ENCODE measurements at places on chromosomes 16 and 17.
A peak's percentile ranks its signal among the peaks of the same experiment; 100 is the strongest.

DNA sequence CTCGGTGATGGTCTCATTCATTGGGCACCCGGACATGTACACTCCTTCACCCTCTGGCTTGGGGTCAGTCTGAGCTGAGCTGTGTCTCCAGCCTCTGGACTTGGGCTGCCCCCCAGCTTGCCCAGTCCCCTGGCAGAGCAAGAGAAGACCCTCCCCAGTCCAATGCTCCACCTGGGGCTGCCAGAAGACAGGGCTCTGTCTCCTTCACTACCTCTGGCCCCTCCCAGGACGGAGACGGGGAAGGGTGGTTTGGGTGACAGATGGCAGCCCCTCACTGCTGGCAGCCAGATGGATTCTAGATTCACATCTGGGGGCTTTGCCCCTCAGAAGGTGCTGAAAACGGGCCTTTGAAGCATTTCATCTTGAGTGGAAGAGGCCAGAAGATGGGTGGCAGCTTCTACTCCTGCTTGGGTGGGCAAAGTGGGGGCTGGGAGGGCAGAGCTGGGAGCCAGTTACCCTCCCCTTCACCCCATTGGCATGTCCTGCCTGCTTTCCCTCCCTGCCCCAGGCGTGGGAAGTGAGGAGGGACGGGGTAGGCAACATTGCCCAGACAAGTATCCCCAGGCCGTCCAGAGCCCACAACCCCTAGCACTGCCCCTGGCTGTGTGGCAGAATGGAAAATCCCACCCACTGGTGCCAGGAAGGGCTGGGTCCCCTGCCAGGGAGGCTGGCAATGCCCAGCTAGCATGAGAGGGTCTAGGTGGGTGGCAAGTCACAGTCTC lies 13.9 kb downstream of the NGFR start:
- no peak for DNase-seq

GRCh38 chr16:89511374-89511773 lies 3.2 kb downstream of the SPG7 start:
- no peak for DNase-seq

DNA sequence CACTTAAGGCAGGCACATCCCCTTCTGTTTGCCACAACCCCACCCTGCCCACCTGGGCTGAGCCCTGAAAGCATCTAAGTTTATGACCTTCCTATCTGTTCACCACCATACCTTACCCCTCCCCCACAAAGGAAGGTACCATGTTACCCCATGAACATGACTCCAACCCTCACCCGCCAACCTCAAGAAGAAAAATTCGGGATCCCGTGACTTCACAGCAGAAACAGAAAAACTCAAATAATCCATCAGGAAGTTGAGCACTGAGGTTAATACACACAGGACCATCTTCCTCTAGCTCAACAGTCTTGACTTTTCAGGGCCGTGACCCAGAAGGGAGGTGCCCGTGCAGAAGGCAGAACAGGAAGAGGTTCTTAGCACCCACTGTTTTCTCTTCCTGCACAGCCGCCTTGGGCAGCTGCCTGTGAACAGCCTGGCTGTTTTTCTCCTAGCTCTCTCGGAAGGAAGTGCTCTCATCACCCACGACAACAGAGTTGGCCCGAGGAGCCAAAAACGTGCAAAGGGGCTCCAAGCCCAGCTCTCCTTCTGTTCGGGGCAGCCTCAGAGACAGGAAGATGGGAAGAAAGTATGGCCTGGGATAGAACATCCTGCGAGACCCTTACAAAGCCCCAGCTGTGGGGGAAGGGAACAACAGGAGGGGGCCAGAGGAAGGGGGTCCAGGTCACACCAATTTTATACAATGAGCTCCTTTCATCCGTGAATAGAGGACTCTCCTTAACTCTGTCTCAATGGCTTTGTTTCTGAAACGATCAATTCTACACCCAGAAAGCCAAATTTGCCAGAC lies 101.1 kb downstream of the XYLT1 start:
- peak; percentile 75 for DNase-seq

DNA sequence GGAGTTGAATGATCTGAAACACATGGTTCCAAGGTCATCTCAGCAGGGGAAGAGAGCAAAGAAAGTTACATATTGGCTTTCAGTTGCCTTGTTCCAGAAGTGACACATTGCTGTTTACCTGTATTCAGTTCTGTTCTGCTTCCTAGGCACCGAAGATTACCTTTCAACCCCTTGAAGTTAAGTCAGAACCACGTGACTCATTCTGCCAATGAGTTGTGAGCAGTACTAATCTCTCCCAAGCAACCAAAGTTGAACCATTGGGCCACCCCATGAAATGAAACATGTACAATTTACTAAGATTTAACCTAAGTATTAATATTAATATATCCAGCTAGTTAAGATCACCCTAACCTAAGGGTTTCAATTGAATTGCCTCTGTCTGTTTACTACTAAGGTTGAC lies 439.2 kb upstream of the MAF start:
- DNase-seq, result no peak

DNA sequence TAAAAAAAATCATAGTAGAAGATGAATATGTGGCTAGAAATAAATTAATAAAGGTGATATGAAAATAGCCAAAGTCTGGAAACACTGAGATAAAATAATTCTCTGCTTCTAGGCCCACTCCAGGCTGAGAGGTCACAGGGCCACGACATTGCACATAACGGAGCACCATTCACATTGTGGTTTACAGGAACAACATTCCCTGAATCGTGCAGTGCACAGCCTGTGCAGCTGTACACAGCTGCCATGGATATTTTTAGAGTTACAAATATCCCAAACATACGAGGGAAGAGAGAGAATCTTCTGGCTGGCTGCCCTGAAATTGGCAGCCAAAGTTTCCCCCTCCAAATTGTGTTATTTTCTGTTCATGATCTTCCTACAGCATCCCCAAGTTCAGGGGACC lies 68.8 kb downstream of the GSG1L start:
- DNase-seq, result no peak

GRCh38 chr17:1975573-1975972 lies 49.6 kb downstream of the RTN4RL1 start:
- no peak for DNase-seq

GRCh38 chr16:53901408-53901807 lies 197.5 kb downstream of the FTO start:
- no peak for DNase-seq

DNA sequence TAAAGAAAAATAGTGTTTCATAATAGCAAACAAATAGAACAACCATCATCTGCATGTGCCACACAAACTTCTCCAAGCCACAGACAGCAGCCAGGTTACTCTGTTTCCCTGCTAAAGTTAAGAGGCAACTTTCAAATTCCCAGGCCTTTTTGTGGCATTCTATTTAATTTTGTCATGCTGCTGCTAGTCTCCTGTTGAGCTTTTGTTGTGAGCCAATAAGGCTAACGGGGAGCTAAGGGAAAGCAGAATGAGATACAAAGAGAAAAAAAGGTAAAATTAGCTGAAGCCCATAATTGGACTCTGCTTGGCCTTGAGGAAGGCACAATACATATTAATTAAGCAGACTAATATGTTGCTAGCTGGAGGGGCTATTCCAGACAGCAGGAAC lies 74.7 kb upstream of the GNAO1 start:
- DNase-seq, result no peak

GRCh38 chr17:15470536-15470935 lies 3.1 kb upstream of the CDRT4 start:
- no peak for DNase-seq

DNA sequence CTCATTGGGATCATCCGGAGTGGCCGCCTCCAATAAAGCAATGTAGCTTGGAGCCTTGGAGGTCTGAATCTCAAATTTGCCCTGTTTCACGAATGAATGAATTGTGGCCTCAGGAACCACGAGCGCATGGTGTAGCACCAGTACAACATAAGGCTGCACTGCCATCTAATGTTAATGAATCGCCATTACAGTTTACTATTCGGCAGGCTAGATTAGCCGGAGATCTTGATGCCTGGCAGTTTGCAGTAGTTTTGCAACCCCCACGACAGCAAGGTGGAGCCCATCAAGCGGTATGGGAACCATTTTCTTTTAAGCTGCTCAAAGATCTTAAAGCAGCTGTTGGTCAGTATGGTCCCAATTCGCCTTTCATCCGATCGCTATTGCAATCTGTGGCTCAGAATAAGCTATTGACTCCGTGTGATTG lies 18.8 kb downstream of the ALOX15B start:
- DNase-seq, result peak; percentile 43

DNA sequence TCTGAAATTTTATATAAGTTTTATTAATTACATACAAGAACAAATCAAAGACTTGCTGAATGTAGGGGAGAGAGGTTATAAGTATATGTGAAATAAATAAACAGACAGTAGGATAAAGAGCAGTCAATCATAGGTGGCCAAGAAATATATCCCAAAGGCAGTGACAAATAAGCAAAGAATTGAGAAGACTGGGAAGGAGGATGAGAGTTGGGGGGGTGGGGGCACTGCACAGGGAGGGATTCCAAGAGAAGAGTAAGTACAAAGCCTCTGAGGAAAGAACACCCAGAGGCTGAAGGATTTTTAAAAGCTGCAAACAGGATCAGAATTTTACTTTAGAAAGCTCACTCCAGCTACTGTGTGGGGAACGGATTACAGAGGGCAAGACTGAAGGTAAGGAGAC lies 2.8 kb downstream of the PELP1 start:
- DNase-seq, result no peak

- no peak for DNase-seq
Observed at GRCh38 chr17:4161192-4161966, 18.4 kb downstream of the CYB5D2 start.

DNA sequence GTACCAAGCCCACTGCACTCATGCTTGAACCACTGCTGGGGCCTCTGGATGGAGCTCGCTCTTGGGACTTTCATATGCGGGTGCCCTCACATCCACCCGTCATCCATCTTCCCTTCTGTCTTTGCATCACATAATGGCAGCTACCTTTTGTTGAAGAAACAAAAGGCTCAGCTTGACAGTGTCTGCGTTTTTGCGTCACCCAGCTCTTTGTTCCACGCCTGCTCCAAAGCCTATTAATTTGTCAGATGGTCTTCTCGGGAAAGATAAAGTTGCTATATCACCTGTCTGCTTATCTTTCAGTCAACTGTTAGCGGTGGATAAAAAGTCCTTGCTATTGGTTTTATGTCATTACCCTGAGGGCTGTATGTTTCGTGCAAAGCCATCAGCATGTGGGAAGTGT lies 18.1 kb upstream of the BCO1 start:
- DNase-seq, result no peak

DNA sequence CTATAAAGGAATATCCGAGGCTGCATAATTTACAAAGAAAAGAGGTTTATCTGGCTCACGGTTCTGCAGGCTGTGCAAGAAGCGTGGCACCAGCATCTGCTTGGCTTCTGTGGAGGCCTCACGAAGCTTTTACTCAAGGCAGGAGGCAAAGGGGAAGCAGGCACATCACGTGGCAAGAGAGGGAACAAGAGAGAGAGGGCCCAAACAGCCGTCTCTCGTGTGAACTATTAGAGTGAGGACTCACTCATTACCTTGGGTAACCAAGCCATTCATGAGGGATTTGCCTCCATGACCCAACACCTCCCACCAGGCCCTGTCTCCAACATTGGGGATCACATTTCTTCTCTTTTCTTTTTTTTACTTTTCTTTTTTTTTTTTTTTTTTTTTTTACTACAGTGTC lies 7.5 kb upstream of the ALKBH5 start:
- no peak for DNase-seq

DNA sequence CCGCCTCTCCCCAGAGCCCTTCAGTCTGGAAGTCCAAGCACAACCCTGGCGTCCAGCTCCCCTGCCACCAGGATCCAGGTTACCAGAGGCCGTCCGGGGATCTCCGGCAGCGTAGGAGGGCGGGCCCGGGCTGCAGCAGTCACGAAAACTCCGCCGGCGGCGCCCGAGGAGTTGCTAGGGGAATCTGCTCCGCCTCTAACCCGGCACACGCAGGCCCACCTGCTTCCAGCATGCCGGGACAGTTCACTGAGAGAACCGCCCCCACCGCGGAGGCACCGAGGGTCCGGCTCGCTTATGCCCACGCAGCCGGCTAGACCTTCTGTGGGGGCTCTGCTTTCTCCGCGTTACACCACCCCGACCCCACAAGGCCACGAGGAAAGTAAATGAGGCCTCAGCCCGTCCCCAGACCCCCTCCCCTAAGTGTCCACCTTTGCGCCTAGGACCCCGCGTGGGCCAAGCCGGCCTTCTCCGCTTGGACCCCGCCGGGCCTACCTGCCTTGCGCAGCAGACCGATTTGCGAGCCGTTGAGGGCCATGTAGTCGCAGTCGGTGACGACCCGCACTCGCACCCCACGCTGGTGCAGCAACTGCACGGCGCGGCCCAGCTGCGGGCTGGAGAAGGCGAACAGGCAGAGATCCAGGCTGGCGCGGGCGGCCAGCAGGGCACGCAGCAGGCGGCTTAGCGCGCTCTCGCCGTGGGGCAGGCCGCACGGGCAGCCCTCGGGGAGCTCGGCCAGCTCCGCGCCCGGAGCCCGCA lies 587 bp downstream of the PLD6 start:
- no peak for DNase-seq

- no peak for DNase-seq
Observed at GRCh38 chr17:1487939-1488825, 4.3 kb downstream of the MYO1C start.

- no peak for DNase-seq
Observed at GRCh38 chr17:4998027-4998731, 429 bp downstream of the KIF1C start.

DNA sequence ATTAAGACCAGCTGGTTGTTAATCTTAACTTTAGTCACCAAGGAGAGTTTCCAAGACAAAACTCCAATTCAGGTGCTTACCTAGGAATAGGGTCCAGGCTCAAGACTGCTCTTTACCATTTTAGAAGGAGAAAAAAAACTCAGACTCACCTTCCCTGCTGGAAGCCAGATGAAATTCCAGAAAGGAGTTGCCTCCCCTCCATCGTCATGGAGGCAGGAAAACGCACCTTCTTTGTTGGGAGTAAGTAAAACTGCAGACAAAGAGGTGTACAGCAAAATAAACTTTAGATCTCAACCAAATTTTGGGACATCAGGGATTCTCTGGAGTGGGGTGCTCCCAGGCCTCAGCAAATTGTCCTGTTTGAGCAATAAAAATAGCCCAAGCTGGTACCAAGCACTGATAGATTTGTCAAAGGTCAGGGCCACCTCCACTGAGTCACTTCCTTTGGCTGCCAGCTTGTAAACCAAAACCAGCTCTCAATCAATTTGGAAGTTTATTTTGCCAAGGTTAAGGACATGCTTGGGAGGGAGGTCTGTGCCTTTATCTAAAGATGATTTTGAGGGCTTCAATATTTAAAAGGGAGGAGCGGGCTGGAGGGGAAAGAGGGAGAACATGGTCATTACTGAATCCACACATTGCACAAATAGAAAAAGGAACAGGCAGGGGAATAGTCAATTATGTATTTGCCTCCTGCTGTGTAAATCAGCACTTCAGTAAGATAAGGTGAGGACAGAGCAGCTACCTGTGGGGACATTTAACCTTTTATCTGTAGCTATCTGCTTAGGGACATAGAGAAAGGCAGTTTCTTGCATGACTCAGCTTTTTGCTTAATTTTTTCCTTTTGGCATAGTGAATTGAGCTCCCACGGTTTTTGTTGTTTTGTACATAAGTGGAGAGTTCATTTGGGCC lies 1.5 kb upstream of the ALDH3A2 start:
- no peak for DNase-seq

- no peak for DNase-seq
Observed at GRCh38 chr17:79132271-79133064, 57.8 kb downstream of the ENGASE start.

GRCh38 chr16:89443727-89444084 lies 46.7 kb downstream of the ANKRD11 start:
- no peak for DNase-seq

Data from NK-92 treated with Interleukin-12 subunit alpha and Interleukin-12 subunit beta, amount 100 ng/mL, for 24 hours (cell line).